ENCODE measurements at places on chromosomes 13 and 19.

GRCh38 chr13:30845297-30846214 lies 60.5 kb upstream of the MEDAG start:
- no peak for DNase-seq

DNA sequence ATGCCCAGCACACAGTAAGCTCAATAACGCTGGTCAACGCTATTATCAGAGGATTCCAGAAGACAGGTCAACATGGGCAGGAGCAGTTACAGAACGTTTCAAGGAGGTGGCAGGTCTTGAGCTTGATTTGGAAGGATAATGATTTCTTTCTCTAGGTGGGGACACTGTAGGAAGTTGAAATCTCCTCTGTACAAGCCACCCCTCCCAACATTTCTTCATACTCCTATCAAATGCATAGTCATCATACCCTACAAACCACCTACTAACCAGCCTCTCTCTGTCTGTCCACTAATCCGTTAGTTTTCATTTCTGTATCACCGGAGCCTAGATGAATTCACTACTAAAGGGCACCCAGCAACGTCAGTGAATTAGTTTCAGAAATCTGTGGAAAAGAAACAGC lies 1.3 kb downstream of the ATP7B start:
- no peak for DNase-seq

GRCh38 chr13:36046672-36047071 lies 84.5 kb downstream of the DCLK1 start:
- no peak for DNase-seq

GRCh38 chr19:7461841-7462629 lies 26.8 kb downstream of the PEX11G start:
- no peak for DNase-seq

DNA sequence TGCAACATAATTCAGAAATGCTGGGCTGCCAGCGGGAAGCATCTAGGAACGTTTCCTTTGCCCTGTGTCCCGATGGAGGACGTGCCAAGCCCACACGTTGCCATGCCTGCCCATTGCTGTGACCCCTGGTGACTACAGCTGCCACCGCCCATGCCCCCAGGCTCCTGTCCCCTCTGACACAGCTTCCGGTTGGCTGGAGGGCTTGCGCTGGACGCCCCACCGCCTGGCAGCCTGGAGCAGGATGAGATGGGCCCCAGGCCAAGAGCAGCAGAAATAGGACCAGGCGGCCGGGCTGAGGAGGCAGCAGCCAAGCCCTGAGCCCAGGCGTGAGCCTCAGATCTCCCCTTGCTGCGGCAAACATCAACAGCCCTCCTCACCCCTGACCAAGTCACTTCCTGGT lies 125.9 kb downstream of the COL4A2 start:
- DNase-seq: no peak

Data from upper lobe of right lung (tissue), 1 donor.